ENCODE measurements at places on chromosomes 4 and X. TPM values are rescaled to one million over a fixed set of nuclear protein-coding genes. Genes with fewer than 3 reads are reported as not detected.

DNA sequence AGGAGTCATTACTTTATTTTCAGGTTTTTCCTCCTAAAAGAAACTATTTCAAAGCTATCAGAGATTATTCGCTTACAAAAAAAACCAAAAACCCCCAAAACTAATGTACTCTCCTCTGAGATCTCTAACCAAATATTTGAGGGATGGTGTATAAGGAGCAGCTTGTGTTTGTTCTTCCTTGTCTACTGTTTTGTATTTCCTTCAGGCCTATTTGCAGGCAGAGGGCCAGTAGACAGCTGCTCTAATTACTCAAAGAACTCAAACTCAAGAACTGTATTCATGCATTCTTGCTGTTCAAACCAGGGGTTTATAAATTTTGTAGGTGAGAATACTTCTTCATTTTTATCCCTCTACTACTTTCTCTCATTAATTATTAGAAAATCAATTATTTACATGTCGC is 51.3 kb downstream of the SH3RF1 start:
- DNase-seq, result no peak

DNA sequence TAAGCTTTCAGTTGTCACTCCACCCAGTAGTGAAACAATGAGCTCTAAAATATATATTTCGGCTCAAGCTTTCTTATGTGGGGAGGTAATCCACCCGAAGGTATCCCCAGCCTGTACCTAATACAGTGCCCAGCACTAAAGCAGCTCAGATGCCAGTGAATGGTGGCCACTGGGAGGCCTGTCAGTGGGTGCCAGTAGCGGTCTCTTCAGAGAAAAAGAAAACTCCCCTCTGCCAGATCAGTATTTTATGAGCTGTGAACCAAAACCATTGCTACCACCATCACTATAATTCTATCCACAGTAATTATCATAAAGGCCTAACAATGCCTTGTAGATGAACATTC is 835 bp upstream of the NFKB1 start:
- peak; percentile 66 for DNase-seq

DNA sequence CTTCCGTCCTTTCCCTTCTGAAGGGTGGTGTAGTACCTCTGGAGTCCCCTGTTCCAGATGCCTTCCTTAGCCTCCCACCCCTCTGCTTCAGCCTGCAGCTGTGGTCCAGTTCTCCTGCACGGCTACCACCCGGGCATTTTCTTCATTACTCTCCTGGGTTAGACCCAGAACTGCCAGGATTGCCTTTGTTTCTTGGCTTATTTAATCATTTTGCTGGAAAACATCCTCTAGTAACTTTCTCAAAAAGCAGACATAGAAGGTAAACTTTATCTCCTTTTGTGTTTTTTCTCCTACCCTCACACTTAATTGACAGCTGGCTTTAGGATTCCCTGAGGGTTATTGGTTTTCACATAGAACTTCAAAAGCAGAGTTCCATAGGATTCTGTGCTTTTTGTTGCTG is 20.2 kb downstream of the ANAPC4 start:
- DNase-seq, result no peak

DNA sequence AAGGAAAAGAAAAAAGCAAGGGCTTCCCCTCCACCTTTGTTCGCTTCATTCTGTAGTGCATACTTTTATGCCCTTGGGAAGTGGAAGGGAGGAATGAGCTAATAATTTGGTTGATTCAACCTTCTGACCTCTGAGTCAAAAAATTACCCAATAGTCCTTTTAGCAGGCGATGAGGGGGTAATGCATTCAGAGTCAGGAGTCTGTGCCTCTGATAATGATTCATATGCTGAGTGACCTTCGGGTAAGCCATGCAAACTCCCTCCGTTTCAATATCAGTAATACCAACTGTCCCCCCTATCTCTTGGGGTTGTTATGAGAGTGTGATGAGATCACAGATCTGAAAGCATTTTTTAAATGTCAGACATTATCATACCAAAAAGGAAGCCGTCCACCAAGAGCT is 41.6 kb upstream of the ACSL4 start:
- no peak for DNase-seq

Gene VEGFD
- not detected for total RNA-seq

DNA sequence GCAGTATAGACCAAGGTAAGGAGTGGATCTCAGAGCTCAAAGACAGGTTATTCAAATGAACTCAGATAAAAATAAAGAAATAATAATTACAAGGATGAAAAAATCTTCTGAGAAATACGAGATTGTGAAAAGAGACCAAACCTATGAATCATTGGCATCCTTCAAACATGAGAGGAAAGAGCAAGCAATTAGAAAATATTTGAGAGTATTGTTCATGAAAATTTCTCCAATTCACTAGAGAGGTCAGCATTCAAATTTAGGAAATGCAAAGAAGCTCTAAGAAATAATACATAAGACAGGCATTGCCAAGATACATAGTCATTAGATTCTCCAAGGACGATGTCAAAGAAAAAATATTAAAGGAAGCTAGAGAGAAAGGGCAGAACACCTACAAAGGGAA is 93.5 kb upstream of the GALNTL6 start:
- no peak for DNase-seq

DNA sequence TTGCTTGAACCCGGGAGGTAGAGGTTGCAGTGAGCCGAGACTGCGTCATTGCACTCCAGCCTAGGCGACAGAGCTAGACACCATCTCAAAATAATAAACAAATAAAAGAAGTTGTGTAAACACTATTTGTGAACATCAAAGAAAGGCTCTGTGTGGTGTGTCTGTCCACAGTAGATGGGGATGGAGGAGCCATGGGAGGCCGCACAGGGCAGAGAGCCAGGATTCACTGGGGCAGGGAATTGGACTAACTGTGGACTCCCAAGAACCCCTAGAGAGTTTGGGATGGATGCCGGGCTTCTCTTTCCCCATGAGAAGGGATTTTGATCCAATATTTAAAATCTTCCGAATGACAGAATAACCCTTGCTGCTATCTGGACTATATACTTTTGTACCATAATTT is 26.5 kb downstream of the TBC1D1 start:
- DNase-seq, result no peak

DNA sequence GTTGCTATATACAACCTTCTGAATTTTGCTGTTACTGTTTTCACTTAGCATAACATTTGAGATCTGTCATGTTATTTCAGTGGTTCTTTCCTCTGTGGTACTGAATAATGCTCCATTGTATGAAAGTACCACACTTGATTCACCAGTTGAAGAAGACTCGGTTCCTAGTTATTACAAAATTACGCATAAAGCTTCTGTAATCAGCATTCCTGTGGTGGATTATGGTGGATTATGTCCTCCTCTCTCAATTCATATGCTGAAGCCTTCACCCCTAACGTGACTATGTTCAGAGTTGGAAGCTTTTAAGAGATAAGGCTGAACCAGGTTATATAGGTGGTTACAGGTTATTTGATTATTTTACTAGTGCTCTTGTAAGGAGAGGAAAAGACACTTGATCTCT is 2143.5 kb upstream of the AGA start:
- no peak for DNase-seq

Gene EBP
- total RNA-seq, result 38.1 TPM

- no peak for DNase-seq
Measured at GRCh38 chr4:55458164-55458563, 62.4 kb downstream of the TMEM165 start.

DNA sequence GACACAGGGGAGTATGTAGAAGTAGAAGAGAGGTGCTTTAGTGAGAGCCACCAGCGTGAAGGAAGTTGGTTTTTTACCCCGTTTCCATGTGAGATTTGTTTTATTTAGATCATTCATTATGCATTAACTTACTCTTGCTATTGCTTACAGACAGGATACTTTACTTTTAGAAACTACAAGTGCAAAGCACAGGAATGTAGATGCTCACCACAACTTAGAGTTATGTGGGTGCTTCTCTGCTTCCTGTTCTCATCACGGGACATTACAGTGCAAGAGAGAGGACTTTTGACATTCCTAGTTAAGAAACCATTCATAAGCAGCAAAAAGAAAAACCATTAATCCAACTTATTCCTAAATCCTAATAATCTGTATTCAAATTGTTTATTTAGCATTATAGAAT is 25.6 kb upstream of the SPANXD start:
- DNase-seq, result no peak

Gene SPATA4
- not detected for total RNA-seq

- no peak for DNase-seq
Measured at GRCh38 chr4:52991472-52991871, 129.4 kb downstream of the RASL11B start.

Gene DMRTC1B
- total RNA-seq, result 2.0 TPM

DNA sequence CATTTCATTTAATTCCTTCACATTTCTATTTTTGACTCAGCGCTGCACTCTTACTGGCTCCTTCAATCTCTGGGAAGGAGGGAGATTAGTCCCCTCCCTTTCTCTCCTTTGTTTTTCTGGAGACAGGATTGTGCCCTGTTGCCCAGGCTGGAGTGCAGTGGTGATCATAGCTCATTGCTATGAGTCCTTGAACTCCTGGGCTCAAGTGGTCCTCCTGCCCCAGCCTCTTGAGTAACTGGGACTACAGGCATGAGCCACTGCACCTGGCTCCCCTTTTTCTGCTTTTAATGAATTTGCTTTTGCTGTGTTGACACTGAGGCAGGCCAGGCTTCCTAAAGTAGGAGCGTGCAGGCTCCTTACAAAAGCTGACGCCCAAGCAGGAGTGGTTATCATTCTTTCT is 10.5 kb downstream of the TBC1D14 start:
- no peak for DNase-seq

DNA sequence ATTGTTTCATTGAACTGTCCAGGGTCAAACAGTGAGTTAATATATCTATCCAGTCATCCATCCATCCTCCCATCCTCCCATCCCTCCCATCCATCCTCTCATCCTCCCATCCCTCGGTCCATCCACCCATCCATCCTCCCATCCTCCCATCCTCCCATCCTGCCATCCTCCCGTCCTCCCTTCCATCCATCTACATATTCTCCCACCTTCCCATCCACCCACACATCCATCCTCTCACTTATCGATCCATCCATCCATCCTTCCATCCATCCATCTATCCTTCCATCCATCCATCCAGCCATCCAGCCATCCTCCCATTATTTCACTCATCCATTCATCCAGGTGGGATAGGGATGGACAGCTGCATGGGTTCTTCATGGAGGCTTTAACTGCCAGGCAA is 35.4 kb upstream of the PSAPL1 start:
- no peak for DNase-seq

DNA sequence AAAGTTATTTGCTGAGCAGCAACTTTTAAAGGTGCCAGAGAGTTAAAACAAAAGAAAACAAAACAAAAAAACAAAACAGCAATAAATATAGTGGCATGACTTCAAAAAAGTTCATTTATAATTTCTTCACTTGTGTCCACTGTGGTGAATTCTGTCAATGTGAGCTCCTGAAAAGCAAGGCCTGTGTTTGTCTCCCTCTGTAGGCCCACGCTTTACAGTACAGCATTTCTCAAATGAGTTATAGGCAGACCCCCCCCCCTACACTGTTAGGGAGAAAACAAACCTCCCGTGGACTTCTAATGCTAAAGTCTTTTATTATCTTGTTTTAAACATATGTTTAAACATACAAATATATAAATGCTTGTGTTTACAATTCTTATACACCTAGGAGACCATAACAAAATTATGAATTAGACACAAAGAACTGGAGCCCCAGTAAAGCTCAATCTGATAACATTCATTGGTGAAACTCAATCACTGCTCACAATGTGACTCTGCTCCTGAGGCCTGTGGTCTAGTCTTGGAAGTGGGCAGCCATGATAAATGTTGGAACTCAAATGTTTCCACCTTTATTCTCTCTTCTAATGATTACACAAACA is 47.0 kb upstream of the SCOC start:
- no peak for DNase-seq

- no peak for DNase-seq
Measured at GRCh38 chrX:112851806-112852205, 11.2 kb upstream of the AMOT start.

DNA sequence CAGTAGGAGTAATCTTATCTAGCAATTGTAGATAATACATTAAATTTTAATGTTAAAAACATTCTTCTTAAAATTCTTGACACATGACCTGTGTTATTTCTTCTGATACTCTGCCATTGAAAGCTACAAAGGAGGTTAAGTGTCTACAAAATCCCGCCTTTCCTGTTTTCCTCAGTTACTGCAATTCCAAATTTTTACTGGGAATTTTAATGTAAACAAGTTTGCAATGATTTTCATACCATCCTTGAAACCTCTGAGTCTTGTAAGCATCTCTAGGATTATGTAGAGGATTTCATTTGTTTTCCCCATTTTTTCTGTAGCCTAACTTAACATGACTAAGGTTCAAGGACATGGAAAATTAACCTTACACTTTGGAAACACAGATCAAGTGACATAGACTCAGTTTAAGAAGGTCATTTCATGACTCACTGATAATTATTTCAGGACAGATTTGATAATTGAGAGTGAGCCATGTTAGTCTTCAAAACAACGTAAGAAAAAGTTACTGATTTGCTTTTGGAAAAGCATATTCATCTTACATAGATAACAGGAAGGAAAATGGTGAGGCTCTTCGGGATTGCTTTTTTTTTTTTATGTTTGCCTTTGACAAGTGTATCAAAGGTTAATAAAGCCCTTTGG is 39.6 kb upstream of the PDLIM5 start:
- no peak for DNase-seq

DNA sequence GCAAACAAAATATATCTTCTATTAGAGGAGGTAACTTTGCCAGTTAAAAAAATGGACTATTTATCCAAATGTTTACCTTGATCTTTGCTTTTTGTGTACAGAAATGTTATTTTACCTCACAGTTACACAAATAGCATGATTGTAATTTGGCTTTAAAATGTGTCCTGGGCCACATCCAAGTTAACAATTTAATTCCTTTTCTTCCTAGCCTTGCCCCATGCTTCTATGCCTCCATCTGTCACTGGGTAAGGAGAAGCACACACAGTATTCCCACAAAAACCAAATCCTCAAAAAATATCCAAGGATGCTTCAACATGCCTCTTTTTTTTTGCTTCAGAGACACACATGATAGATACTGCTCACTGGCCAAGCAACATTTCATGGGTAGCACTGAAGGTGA is 30.9 kb downstream of the GRXCR1 start:
- DNase-seq, result no peak

Gene SH3RF1
- 0.25 TPM for total RNA-seq

DNA sequence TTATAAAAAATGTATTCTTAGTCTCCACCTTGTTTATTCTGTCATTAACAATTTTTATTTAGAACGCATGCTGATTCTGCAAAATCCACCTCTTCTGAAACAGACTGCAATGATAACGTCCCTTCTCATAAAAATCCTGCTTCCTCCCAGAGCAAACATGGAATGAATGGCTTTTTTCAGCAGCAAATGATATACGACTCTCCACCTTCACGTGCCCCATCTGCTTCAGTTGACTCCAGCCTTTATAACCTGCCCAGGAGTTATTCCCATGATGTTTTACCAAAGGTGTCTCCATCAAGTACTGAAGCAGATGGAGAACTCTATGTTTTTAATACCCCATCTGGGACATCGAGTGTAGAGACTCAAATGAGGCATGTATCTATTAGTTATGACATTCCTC is 75.6 kb upstream of the SMARCA5 start:
- DNase-seq, result no peak

- no peak for DNase-seq
Measured at GRCh38 chr4:19301527-19301926, 950.2 kb upstream of the SLIT2 start.

Measured in CD4-positive, alpha-beta T cell (primary cell).